Stimulated activated CD4-positive, alpha-beta T cell treated with anti-CD3 and anti-CD28 coated beads, Interleukin-2, amount 100 ng/mL, for 24 hours (primary cell): ENCODE measurements at places on chromosomes 7 and 10.

GRCh38 chr10:34016576-34016975 lies 682.1 kb upstream of the NRP1 start:
- DNase-seq: no peak

- DNase-seq: no peak
These were observed 2.2 kb downstream of the TBATA start for GRCh38 chr10:70782746-70783680.

DNA sequence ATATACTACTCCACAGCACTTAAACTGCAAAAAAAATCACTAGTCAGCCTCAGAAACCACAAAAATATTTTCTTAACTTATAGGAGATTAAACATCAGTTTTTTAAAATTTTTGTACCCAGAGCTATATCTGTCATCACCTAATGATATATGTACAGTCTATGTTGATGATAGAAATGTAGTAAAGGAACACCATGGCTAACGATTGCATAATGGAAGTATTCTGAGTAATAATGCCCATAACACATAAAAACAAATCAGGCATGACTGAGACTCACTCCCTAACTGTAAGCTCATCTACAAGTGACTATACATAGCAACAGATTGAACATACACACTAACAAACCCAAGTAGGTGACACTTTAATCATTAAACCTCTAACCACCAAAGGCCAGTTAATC lies 51.3 kb downstream of the TSPAN12 start:
- no peak for DNase-seq

GRCh38 chr7:155219947-155220769 lies 77.5 kb upstream of the INSIG1 start:
- DNase-seq: no peak

GRCh38 chr7:157517782-157518513 lies 181.1 kb downstream of the DNAJB6 start:
- no peak for DNase-seq

GRCh38 chr10:75836064-75836463 lies 404.6 kb downstream of the LRMDA start:
- DNase-seq: no peak

- DNase-seq: no peak
These were observed 8.1 kb downstream of the GDF2 start for GRCh38 chr10:47330366-47330765.

DNA sequence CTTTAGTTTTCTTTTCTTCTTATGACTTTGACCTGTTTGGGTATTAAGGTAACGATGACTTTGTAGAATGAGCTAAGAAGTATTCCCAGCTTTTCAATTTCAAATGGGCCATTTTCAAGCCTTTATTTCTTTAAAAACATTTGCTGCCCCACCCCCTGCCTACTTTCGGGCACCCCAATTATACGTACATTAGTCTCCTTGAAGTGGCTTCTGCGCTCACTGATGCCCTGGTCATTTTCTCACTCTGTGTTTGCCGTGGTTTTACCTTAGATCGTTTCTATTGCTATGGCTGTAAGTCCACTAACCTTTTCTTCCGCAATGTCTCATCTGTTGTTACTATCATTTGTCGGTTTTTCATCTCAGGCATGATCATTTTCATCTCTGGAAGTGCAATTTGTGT lies 24.9 kb downstream of the FOXL3 start:
- no peak for DNase-seq

GRCh38 chr10:15348579-15348978 lies 22.5 kb downstream of the FAM171A1 start:
- no peak for DNase-seq

DNA sequence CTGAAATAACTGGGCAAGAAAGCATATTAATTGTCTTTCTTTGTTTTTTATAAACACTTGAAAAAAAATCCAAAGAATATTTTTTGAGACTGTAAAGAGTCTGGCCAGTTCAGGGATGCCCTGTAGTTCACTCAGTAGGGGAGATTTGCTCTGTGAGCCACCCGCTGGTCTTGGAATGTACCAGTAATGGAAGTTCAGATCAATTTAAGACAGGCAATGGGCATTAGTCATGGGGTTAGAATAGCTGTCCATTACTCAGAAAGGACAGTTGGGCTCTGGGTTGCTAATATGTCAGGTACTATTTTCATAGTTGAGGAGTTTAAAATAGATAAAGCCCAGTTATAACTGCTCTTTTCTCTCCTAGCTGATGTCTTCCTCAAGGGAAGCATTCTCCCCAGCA lies 38.7 kb downstream of the A1CF start:
- no peak for DNase-seq

- DNase-seq: no peak
These were observed 428.9 kb downstream of the TNS3 start for GRCh38 chr7:47153058-47153457.

DNA sequence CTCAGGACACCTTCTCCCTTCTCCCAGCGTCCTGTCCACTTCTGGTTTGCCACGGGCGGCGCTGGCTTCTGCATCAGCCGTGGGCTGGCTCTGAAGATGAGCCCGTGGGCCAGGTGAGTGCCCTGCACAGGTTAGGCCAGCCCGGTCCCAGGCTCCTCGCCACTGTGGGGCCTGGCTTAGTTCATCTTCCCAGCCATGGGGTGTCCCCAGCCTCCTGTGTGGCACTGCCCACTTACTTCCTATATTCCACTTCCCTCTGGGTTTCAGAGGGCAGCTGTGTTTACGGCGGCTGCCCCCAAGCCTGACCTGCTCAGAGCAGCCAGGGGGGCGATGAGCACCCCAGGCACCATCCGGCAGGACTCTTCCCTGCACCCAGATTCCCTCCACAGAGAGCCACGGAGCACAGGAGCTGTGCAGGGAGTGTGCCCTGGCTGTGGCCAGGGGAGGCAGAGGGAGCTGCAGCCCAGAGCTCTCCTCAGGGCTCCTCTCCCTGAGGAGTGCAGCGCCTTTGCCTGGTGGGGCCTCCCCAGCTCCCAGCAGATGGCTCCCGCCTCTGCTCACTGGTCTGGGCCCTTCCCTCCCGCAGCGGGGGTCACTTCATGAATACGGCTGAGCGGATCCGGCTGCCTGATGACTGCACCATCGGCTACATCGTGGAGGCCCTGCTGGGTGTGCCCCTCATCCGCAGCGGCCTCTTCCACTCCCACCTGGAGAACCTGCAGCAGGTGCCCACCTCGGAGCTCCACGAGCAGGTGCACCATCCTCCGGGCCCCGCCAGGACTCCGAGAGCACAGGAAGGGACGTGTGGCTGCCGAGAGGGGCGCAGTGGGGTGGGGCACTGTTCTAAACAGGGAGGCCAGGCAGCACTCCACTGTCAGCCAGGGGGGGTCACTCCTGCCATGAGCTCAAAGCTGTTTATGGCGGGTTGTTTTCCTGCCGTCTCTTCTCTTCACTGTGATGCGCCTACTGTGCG lies 6.4 kb downstream of the LFNG start:
- no peak for DNase-seq

DNA sequence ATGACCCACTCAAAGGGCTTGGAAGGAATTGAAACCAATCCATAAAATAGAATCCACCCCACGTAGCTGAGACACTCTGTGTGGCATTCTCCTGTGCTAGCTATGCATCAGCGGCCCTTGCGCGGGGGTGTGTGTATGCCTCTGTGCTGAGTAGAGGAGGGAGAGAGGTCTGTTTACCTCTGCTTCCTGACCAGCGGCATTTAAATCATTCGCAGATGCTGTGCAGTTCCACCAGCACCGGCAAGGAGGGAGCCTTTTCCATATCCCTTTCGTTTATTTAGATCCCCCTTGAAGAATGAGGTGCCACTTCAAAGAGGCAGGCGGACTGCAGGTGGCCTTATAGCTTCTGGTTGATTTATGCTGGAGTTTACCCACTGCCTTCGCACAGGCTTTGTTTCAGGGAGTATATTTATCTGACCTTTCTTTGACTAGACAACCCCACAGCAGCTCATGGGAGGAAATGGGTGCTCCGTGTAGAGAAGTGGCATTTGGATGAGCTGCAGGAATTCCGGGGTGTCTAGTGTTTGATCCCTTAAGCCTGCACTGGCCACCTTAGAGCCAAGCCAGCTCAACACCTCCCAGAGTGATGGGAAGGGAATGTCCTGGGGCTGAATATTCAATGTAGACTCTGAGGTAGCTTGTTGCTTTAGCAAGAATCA lies 11.4 kb downstream of the C10orf53 start:
- no peak for DNase-seq

GRCh38 chr10:96794836-96795733 lies 37.0 kb upstream of the LCOR start:
- no peak for DNase-seq

- no peak for DNase-seq
These were observed 1.4 kb downstream of the RAB11FIP2 start for GRCh38 chr10:118045158-118045836.

DNA sequence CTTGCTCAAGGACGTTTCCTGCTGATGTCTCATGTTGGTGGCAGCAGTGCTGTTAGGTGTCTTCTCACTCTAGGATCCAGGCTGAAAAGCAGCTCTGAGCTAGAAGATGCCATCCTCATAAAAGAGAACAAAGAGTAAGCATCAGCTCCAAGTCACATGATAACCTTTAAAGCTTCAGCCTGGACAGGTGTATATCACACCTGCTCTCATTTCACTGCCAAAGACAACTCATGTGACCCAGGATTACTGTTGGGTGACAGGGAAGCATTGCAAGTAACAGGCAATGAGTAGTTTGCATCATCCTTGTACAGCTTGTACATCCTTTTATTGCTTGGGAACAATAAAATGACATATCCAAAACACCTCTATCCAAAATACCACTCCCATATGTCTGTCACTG lies 423.4 kb upstream of the DPP6 start:
- DNase-seq: no peak
